Jurkat, Clone E6-1 (cell line): ENCODE measurements at places on chromosomes 4 and X.

DNA sequence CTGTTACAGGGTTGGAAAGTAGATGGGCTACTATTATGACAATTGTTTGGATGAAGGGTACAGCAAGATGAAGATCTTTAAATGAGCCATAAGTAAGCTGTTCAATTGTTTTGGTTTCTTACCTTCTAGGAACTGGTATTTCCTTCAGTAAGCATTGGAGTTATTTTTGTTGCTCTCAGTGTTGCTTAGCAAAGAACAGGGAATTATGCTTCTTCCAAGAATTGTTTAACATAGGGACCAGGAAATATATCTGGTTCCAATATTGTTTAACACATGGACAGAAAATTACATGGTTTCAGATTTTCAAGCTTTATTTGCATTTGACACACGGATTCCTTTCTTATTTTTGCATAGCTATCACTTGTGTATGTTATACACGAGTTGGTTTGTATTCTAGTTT, 1999.0 kb downstream of the ARAP2 start:
- no peak for DNase-seq

DNA sequence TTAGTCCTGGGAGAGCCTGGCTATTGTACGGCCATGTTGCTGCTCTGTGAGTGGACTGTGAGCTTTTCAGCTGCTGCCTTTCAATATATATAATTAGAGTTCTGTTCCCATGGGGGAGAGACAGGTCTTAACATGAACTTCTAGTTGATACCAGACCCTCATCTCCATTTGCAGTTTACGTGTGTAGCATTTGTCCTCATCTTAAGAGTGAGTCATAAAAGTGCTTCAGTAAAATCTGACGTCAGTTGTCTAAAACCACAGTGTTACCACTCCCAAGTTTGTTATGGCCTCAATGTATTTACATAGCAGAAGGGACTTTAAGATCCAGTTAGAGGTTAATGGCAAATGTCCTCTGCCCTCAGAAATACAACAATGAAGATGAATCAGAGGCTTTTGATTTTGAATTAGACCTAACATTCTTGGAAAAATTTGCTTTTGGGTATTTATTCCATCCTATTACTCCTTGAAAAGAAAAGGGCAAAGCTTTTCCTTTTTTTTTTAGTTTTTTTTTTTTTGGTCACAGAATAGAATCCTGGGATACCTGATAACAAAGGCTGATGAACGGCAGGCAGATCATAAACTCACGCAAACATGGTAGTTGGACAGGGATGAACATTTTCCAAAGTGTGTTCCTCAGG, 38.6 kb downstream of the PHOX2B start:
- DNase-seq: no peak

GRCh38 chrX:136667446-136668168, 19.6 kb downstream of the CD40LG start:
- no peak for DNase-seq

- DNase-seq: no peak
Measured at GRCh38 chr4:125626946-125627345, 312.2 kb downstream of the FAT4 start.

- no peak for DNase-seq
Measured at GRCh38 chr4:188245651-188246050, 106.4 kb downstream of the TRIML1 start.

- peak; percentile 60 for DNase-seq
Measured at GRCh38 chr4:170374770-170375169, 285.0 kb upstream of the AADAT start.

- no peak for DNase-seq
Measured at GRCh38 chr4:77695774-77696173, 90.2 kb downstream of the CXCL13 start.

- no peak for DNase-seq
Measured at GRCh38 chr4:182147391-182147790, 95.8 kb upstream of the TENM3 start.

DNA sequence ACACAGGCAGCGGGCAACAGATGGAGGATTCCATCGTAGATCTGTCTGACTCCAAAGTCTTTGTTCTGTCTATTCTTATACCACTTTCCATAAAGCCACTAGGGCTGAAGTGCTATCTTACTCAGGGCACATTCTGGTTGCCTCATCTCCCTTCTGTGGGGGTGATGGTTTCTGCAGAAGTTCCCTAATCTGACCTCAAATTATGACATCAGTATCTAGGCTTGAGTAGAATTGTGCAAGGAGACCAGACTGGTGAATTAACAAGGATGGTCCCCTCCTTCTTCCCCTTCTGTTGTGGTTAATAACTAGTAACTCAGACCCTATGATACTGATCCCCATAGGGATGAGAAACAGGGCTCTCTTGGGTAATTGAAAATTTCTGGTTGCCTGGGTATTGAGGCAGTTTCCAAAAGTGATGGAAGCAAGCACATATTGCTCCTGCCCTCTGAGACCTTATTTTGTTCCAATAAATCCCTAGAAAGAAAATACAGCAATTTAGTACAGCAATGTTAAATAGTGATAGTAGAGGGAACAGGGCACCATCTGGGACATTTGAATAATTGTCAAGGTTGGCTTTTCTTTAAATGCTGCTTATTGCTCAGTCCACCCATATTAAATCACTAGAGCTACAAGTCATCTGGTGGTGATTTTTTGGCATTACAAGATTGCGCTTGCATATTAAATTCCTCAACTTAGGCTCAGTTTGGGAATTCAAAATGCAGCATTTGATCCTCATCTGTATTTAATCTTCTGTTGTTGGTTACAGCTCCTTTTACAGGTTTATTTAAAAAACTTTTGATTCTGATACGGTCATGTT, 57.3 kb upstream of the AP1S2 start:
- no peak for DNase-seq

DNA sequence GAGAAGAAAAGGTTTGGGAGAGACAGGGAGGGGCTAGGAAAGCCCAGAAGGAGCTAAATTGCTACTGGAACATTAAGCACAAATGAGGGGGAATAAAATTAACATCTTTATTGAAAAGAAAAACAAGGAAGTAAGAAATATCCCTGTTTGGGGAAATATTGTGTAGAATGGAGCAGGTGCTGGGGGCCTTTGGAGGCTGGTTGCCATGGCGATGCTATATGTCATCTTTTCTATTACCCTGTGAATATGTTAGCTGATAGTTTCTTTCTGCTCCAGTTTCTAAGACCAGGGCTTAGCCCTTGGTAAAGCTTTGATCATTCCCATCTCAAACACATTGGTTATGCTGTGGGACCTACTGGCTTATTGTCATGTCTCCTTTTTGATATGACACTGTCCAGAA, 28.7 kb downstream of the TMEM31 start:
- DNase-seq: no peak

DNA sequence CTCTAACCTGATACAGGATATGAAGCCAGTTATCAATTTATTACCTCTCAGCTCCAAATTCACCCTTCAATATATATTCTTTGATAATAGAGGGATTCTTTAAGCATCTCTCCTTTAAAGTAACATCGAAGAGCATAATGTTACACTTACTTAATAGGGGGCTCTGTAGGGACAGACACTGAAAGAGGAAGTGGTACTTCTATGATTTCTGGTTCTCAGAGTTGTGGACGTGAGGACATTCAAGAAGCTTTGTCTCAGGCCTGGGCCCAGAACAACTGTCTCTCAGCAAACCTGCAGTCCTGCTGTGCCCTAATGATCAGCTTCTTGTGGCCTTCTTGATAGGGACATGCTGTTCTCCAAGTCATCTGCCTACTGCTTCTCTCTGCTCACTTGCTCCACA, 4.2 kb upstream of the ZXDB start:
- DNase-seq: no peak

DNA sequence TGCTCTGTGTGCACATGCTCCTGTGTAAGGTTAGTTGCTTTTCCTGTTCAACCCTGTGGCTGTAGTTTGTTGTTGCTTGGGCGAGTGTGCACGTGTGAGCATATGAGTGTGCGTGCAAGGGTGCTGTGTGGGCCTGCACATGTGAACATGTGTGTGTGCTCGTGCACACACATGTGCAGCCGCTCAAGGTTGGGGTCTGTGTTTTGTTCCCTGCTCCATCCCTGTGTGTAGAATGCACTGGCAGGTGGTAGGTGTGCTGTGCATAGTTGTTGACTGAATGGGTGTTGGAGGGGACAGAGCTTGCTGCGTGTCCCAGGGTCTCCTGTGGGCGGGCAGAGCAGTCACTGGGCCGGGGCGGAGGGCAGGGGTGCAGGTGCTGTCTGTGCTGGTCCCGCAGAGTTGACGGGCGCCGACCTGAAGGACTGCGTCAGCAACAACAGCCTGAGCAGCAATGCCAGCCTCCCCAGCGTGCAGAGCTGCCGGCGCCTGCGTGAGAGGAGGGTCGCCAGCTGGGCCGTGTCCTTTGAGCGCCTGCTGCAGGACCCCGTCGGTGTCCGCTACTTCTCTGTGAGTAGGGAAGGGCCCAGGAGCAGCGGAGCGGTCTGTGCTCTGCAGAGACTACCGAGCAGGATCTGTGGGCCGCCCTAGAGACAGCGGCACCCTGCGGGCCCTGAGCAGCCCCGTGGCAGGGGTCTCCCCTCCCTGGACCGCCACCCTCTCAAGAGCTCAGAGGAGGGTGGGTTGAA, 27.9 kb upstream of the HGFAC start:
- no peak for DNase-seq

GRCh38 chr4:53813998-53814397, 222.7 kb upstream of the LNX1 start:
- no peak for DNase-seq

GRCh38 chr4:182560358-182560757, 317.2 kb downstream of the TENM3 start:
- no peak for DNase-seq

GRCh38 chrX:65668377-65669310, 1.2 kb downstream of the MSN start:
- DNase-seq: peak; percentile 73

DNA sequence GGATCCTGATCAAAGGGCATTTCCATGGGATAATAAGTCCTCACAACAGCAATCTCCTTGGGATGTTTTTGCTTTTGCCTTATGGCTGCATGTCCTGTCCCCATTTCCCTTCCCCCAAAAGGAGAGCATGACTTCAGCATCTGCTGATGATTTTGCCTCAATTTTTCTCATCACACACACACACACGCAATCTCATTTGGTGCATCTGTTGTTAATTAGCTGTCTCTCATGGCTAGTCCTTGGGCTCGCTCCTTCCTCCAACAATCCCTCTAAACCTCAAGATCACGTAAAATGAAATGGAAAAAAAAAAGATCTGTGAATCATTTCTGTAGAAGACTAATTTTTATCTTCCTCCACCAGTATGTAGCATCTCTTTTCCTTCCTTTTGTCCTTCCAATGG, 153.6 kb downstream of the RBMX2 start:
- no peak for DNase-seq

GRCh38 chr4:121272526-121272925, 108.3 kb downstream of the QRFPR start:
- DNase-seq: no peak
